Gastrocnemius medialis (tissue), 4 donors: ENCODE measurements at places on chromosomes 6 and 20. TPM values are rescaled to one million over a fixed set of nuclear protein-coding genes. Genes with fewer than 3 reads are reported as not detected.

DNA sequence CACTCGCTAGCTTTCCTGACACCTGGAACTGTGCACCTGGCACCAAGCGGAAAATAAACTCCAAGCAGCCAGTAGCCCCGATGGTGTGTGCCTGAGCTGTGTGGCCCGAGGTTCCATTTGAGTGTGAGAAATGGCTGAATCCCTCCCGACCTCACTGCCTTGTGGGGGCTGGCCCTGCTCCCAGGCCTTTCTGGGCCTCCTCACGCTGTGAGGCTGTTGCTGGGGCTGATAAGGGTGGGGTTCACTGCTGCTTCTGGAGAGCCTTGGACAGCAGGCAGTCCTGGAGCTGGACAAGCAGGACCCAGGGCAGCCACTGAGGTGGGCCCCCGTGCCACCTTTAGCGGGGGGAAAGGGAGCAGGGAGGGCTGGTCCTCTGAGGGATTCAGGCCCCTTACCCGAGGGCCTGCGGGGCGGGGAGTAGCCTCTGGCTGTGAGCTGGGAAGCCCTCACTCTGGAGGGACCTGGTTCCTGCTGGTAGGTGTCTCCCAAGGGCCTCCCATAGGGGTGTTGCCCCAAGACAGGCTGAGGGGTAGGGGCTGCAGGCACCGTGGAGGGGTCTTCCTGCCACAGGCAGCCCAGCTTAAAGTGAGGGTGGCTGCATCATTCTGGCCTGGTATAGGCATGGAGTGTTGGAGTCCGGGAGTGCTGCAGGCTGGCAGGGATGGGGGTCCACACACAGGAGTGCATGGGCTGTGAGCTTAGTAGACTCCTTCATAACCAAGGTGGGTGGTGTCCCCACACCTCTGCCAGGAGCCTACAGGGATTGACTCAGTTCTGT lies 1.7 kb downstream of the PPDPF start:
- no peak for DNase-seq

- DNase-seq = no peak
Measured at GRCh38 chr6:34004706-34005105, 141.2 kb downstream of the GRM4 start.

DNA sequence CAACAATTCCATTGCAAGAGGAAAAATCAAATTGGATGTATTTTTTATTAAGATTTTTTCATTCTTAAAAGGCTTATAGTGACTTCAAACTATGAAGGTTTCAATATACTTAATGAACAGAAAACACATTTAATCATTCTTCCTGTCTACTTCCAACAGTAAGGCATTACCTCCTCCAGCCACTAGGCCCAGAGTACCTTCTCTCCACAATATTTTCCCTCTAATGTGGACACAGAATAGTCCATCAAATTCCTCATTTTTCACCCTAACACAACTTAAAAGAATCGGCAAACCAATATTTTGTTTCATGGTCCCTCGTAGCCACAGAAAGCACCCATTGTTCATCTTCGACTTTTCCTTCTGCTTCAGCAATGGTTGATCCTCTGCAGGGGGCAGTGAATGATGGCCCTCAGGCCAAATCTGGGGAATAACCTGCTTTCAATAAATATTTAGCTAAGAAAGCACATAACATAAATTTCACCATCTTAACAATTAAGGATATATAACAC lies 335.4 kb upstream of the ID4 start:
- DNase-seq = no peak

Gene TBXT
- not detected for total RNA-seq

DNA sequence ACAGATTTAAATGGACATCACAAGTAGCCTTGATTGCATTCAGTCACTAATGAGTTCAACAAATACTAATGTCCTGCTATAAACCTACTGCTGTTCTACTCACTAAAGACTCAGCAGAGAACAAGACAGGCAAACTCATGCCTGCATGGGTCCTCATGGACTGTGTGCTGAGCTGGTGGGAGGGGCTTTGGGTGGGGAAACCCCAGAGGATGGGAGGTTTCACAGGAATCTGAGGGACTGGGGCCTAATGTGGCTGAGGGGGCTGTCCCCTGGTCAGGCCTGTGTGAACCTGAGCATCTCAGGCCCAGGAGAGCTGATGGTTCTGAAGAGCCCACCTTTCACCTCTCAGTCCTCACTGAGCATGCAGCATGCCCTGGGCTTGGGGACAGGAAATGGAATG lies 1.4 kb downstream of the CST8 start:
- no peak for DNase-seq

- no peak for DNase-seq
Measured at GRCh38 chr20:37228082-37228481, 33.5 kb downstream of the GHRH start.

DNA sequence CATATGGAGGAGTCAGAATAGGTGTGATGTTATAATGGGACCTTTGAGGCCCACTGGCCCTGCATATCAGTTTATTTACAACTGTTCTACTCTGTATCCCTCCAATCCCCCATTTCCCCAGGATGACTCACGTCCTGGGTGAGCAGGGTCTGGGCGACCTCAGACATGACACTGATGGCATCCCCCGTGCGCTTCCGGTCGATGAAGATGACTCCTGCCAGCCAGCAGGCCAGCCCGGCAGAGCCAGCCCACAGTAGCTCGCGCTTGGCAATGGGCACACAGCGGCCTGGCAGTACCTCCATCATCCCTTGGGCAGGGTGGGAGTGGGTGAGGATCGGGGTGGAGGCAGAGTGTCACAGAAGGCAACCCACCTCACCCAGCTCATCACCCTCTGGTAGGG lies 5.6 kb downstream of the AGPAT1 start:
- DNase-seq = no peak

- DNase-seq = no peak
Measured at GRCh38 chr6:142300302-142300701, 1.5 kb upstream of the ADGRG6 start.

Gene ANKEF1
- 1.4 TPM for total RNA-seq

Gene GJA10
- total RNA-seq = not detected

- DNase-seq = no peak
Measured at GRCh38 chr6:73766040-73766439, 70.0 kb downstream of the CD109 start.

- DNase-seq = no peak
Measured at GRCh38 chr20:50510706-50511542, 741 bp downstream of the PTPN1 start.
